ENCODE measurements at places on chromosomes 13 and 19. TPM values are rescaled to one million over a fixed set of nuclear protein-coding genes. Genes with fewer than 3 reads are reported as not detected.

Gene KLK12
- not detected for polyA plus RNA-seq

Gene C19orf33
- 13.5 TPM for polyA plus RNA-seq

Gene SIGLECL1
- not detected for polyA plus RNA-seq

Gene SCN1B
- 16.1 TPM for polyA plus RNA-seq

Gene KLK1
- 2.0 TPM for polyA plus RNA-seq

DNA sequence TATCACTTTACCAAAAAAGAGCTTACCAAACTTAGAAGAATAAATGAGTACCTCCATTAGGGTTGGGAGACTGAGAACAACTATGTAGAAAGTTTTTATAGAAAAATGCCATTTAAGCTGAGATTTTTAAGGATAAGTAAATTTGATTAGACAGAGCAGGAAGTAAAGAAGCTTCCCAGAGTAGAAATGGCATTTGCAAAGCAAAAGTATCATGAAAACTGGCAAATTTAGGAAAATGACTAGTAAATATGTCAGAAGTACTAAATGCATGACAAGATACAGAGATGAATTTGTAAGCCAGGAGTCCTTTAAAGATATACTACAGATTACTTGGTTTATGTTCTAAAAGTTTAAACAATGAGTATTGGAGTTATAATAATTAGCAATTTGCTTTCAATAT is 2581.8 kb downstream of the PCDH9 start:
- no peak for DNase-seq

- DNase-seq = no peak
These were observed 368.0 kb downstream of the FGF14 start for GRCh38 chr13:102033857-102034331.

DNA sequence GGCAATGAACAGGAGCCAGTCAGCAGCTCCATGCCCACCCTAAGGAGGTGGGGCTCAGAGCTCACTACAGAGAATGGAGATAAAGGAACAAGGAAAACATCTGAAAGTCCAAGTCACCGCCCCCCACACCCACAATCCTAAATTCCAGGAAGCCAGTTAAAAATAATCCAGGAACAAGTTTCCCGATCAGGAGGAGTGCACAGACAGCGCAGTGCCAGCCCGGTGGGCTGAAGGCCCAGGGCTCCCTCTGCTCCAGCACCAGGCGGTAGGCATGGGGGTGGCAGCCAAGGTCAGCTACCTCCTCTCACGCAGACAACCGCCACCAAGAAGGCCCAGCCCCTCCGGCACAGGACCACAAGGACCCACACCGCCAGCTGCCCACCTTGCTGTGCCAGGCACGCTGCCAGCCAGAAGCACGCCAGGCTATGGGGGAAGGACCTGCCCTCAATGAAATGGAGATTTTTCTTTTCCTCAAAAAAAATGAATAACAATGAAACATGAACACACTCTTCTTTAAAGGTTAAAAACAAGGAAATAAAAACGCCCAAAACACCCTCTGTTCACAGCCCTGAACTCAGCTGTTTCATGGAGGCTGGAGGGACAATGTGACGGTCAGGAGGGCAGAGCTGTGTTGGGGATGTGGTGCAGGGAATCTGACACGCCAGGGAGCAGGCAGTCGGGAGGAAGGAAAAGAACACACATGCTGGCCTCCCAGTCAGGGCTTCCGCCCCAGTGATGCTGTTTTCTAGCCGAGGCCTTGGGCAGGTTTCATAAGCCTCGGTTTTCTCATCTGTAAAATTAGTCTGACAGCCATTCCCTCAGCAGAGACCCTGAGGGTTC is 11.0 kb downstream of the STK24 start:
- no peak for DNase-seq

- no peak for DNase-seq
These were observed 14.3 kb upstream of the HSPH1 start for GRCh38 chr13:31175847-31176532.

DNA sequence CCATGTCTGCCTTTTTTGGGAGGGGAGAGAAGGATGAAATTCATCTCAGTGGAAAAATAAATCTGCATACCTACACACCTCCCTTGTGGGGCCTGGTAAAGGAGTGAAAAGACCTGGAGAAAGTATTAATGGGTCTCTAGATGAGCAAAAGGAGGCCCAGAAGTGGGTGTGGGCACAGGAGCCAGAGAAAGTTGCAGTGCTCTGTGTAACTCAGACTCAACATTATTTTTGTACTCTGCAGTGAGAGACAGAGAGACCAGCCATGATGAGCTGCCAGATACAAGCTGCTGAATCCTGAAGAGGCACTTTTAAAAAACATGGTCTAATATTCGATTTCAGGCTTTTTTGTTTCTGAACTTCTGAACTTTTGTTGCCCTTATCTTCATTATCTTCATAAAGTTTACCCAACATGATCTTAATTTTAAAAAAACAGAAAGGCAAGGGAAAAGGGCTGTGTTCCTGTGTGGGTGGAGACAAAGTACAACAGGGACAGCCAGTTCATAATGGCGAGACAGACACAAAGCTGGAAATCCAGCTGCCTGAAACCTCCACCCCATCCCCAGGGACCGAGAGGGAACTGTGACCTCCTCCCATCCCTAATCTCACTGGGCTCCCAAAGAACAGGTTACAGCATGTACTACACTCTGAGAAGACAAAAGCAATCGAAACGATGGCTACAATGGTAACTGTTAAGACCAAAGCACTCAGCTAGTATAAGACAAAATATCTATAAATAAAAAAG is 77.2 kb downstream of the KLF12 start:
- DNase-seq = no peak

DNA sequence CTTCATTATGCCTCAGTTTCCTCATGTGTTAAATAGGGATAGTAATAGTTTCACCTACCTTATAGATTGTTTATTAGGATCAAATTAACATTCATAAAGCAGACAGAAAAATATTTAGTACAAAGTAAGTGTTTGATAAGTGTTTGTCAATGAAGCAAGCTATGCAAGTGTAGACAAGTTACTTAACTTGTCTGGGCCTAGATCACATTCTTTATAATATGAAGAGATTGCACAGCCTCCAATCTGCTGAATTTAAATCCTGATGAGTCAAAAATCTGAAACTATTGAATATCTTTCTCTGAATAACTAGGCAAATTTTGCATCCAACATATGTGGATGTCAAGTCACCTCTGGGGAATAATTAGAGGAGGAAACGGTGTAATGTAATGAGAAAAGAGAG is 170.5 kb downstream of the MZT1 start:
- no peak for DNase-seq

GRCh38 chr19:28403690-28404089 is 809.3 kb downstream of the UQCRFS1 start:
- DNase-seq = no peak

DNA sequence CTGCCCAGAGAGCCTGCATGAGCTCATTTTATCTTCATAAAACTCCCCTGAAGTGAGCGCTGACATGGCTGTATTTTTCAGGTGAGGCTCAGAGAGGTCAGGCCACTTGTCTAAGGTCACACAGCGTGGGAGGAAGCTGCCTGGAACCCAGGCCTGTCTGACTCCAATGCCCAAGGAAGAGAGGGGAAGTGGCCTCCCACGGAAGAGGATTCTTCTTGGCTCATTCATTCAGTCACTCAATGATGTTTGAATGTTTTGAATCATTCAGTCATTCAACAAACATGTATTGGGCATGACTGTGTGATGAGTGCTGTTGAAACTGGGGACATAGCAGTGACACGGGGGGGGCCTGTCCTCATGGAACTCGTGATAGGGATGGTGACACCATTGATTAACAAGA is 12.0 kb downstream of the ACTL9 start:
- no peak for DNase-seq

DNA sequence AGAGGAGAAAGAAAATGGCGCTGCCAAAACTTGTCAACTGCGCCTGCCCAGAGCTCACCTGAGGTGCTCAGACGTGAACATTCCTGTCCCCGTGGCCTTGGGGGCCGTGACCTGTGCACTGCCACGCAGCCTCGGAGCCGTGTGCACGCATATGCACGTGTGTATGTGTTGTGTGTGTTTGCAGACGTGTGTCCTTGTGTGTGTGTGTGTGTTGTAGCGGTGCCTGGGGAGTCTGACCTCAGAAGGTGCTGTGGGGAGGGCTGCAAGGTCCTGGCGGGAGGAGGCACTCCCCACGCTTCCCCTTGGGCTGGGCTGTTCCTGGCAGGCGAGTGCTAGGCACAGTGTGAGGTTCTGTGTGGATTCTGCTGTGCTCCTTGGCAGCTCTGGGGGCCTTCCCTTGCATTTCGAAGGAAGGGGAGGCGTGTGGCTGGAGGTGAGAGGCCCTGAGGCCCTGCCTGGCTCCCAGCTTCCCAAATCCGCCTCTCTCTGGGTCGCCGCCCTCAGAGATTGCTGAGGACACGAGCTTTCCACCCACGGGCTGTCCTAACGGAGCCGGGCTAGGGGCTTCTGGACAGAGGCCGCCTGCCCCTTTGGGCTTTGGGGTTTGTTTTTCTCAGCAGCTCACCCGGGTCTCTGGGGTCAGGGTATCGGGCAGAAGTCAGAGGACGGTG is 4.5 kb downstream of the BSG start:
- DNase-seq = no peak

DNA sequence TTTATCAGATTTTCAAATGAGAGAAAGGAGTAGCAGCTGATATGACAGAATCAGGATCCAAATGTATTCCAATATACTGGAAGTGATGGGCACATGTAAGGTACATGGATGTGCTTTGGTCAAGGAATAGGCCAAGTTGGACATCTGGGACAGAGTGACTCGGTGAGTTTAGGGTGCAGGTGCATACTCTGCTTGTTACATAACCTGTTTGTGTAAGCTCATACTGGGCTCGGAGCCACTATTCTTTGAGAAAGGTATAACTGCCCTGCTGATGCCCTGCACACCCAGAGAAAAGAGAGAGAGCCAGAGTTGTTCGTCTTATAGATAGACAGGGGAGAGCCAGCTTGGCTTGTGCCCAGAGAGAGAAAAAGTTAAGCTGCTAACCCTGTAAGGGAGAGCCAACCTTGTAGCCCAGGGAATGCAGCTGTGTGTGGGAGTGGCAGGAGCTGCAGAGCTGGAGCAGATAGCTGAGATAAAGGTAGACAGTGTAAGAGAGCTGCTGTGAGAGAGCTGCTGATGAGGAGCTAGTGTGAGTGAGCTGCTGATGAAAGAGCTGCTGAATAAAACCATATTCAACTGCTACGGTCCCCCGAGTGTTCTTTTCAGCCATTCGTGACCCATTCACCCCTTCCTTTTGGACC is 40.7 kb upstream of the N4BP2L1 start:
- DNase-seq = no peak

GRCh38 chr13:92560883-92561282 is 665.7 kb upstream of the GPC6 start:
- no peak for DNase-seq

Measured in spinal cord (tissue), 10 donors.